Esophagus muscularis mucosa (tissue), 4 donors: ENCODE measurements at places on chromosomes 12 and 14. TPM values are rescaled to one million over a fixed set of nuclear protein-coding genes. Genes with fewer than 3 reads are reported as not detected.

GRCh38 chr12:14643251-14643650 lies 53.1 kb downstream of the GUCY2C start:
- no peaks in the 10 kb centered on the region for H3K4me1 ChIP-seq
- H3K27me3 ChIP-seq = no peaks in the 10 kb centered on the region
- no peak overlapping the region for H3K27ac ChIP-seq
- no peak overlapping the region for H3K4me3 ChIP-seq

DNA sequence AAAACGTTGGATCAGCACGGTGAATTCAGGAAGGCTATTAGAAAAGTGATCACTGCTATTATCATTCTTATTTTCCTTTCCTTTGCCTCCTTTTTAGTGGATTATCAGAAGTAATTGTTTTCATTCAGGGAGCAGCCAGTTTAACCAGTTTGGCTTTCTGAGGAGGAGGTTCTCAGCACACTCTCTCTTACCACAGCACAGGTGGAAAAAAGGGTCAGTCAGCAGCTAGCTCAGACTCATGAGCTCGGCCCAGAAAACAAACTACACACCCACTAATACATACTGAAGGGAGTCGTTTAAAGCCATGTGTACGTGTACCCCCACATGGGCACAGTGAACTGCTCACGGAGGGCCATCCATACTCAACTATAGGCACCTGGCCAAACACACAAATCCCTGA lies 23.2 kb upstream of the MAGOHB start:
- H3K4me3 ChIP-seq = no peak overlapping the region
- H3K27me3 ChIP-seq = no peaks in the 10 kb centered on the region
- H3K4me1 ChIP-seq = no peaks in the 10 kb centered on the region
- no peaks in the 10 kb centered on the region for H3K36me3 ChIP-seq

GRCh38 chr14:102579696-102580549 lies 12.5 kb upstream of the RCOR1 start:
- DNase-seq = no peak
- no peak overlapping the region for H3K27ac ChIP-seq
- H3K36me3 ChIP-seq = no peaks in the 10 kb centered on the region
- H3K27me3 ChIP-seq = no peaks in the 10 kb centered on the region

DNA sequence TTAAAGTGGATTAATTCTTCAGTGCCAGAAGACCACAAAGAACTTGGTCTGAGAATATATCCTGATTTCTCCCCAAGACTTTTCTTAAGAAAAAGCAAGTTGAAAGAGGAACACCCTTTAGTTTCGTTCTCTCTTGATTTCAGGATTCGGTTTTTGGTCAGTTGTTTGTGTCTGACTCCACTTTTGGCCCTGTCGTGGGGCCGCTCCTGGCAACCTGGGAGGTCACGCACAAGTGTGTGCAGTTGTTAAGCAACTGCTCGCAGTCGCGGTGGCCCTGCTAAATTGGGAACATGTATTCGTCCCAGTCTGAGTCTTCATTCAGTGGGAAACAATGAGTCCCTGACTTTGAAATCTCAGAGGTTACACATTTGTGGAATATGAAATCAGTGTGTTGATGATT lies 68.7 kb downstream of the RGS6 start:
- H3K27ac ChIP-seq = no peak overlapping the region
- H3K4me3 ChIP-seq = no peak overlapping the region

DNA sequence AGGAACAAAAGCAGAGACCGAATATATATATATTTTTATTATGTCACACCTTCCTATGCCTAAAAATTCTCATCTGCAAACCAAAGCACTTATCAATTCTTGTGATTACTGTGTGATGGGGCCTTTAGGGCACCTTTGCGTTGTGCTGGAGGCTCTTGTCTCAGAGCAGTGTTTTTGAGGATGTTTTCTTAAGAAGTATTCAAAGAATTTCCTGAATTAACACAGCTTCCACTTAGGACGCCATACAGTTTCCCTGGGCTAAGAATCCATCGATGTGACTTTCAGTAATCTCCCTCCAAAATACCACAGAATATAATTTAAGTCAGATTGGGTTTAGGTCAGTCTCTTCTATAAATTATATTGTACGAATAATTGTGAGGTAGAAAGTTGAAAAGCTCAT lies 22.0 kb upstream of the HIF1A start:
- no peaks in the 10 kb centered on the region for H3K27me3 ChIP-seq
- no peak for DNase-seq
- no peak overlapping the region for H3K4me3 ChIP-seq
- no peaks in the 10 kb centered on the region for H3K4me1 ChIP-seq

- H3K4me3 ChIP-seq = no peak overlapping the region
- H3K36me3 ChIP-seq = no peaks in the 10 kb centered on the region
Observed at GRCh38 chr14:22650960-22651521, 6.9 kb upstream of the OR6J1 start.

The SLC35F4 gene
- total RNA-seq = 0.42 TPM

The PPM1H gene
- total RNA-seq = 3.0 TPM

The WNT1 gene
- not detected for total RNA-seq

The KRT85 gene
- not detected for total RNA-seq

The HOXC6 gene
- total RNA-seq = 0.23 TPM
